ENCODE measurements at places on chromosomes 3 and 15.

DNA sequence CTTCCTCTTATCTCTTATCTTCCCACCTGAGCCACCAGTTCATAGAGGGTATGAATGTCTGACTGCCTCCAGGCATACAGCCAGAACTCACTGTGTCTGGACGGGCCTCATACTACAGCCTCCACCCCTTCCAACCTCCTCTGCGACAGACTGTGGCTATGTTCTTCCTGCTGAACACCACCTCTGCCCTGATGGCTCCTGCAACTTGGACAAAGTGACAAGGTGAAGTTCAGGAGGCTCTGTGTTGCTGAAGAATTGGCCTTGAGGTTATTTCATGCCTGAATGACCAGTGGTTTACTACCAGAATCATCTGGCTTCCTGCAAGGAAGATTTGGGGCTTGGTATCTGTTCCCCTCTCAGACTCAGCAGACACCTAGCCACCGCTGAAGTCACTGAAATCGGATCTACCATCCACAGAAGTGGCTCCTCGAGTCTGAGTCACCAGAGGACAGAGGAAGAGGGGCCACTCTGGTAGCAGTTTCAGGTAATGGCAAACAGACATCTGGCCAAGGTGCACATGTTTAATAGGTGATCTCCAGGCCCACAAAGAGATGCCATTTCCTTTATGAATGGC lies 14.2 kb upstream of the ULK3 start:
- no peak for DNase-seq

DNA sequence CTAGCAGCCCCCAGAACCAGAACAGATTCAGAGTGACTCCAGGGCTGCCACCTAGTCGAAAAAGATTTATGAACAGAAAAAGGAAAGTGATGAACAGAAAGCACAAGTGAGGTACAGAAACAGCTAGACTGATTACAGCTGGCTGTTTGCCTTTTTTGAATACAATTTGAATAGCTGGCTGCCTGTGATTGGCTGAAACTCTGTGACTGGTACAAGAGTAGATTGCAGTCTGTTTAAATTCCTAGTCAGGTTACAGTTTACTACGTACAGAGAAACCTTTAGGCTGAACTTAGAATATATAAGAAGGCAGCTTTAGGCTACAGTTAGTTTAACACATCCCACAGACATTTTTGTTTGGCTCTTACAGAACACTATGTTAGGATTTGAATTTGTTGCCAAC lies 10.0 kb downstream of the CCDC13 start:
- no peak for DNase-seq

GRCh38 chr15:98824595-98824994 lies 176.3 kb downstream of the IGF1R start:
- DNase-seq = no peak

- DNase-seq = no peak
These were observed 490.4 kb upstream of the PROK2 start for GRCh38 chr3:72275331-72275751.

DNA sequence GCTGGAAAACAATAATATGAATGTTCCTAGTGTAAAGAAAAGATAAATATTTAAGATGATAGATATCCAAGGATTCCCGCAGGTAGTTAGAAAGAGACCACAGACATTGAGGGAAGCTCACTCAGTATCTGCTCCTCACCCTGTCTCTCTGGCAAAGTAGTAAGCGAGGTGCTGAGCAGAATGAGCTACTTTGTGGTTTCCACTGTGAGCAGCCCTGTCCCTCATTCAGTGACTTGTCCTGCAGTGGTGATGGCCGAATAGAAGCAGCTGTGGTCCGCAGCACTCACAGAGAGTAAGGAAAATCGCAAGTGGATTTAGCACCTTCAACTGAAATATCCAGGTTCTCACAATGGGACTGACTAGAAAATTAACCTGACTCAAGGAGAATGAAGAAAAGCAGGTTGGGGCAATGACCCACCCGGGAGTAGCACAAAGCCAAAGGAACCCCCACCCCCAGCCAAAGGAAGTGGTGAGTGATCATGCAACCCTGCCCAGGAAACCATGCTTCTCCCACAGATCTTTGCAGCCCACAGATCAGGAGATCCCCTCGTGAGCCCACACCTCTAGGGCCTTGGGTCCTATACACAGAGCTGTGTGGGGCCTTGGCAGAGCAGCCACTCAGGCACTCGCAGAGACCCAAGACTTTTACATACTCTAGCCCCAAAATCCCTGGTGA lies 21.8 kb upstream of the SLC25A38 start:
- no peak for DNase-seq

DNA sequence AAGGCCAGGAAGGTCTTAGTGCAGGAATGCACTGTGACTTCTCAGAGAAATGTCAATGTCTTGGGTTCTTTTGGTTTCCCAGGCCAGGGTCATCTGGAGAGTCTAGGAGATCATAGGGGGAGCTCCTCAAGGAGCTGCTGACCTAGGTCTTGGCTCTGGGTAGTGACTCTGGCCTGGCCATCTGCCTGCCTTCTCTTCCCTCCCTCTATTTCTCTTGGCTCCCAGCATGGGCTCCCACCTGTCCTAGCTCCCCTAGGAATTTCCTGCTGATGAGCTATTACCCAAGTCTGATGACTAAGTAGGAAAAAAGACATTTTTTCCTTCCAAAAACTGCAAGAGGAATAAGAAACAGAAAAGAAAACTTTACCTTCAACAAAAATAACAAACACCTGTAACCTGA lies 57.4 kb downstream of the BSN start:
- DNase-seq = no peak

- DNase-seq = no peak
These were observed 84.7 kb upstream of the LRRN1 start for GRCh38 chr3:3714572-3714971.

- no peak for DNase-seq
These were observed 62.9 kb upstream of the NR2E3 start for GRCh38 chr15:71747128-71748083.

- peak; percentile 88 for DNase-seq
These were observed 1.4 kb downstream of the ST6GAL1 start for GRCh38 chr3:186931532-186932280.

DNA sequence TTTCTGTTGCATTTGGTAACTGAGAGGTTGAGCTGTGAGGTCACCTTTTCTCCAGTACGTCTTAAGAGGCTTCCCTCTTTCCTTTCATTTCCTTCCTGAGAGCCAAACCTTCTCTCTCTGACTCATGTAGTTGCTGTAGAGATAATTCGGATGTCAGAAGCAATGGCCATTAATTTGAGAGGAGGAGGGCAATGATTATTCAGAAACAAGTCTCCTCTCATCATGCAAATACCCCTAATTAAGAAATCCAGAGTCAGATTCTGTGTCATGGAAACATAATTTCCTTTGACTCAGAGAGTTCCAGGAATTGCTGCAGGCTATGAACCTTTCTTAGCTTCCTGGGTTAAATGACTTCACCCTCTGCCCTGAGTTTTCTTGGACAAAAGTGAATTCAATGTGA lies 59.0 kb upstream of the GSK3B start:
- no peak for DNase-seq

DNA sequence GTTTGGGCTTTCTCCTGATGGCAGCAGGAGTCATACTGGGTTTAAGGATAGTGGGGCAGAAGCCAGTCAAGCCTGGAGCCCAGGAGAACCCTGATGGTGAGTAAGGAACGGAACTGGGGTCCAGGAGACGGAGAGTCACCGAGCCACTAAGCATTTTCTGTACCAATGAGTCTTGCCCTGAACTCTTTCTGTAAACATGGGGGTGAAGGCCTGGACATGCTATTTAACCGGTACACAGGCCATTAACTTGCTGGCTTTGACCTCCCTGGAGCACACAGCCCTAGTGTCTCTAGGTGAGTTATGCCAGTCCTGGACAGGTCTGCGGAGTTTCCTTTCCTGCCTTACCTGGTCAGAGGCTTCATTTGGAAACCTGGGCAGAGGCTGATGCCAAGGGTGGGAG lies 3.9 kb downstream of the SLC6A6 start:
- DNase-seq = no peak

- no peak for DNase-seq
These were observed 344 bp downstream of the LINS1 start for GRCh38 chr15:100601617-100602063.

DNA sequence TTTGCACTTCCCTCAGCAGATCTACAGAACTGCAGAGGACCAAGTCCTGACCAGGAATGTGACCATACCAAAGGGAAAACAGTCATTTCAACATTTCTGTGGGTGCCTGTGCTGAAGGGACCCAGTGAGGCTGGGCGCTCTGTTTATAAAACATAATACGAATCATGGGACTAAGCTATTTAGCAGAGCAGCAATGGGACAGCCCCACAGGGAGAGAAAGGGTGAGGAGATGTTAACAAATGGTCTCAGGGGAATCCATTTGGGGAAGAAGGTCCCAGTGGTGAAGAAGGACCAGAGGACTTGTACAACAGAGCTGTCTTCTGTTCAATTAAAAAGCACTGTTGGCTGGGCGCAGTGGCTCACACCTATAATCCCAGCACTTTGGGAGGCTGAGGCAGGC lies 1025.4 kb downstream of the FHIT start:
- DNase-seq = no peak

DNA sequence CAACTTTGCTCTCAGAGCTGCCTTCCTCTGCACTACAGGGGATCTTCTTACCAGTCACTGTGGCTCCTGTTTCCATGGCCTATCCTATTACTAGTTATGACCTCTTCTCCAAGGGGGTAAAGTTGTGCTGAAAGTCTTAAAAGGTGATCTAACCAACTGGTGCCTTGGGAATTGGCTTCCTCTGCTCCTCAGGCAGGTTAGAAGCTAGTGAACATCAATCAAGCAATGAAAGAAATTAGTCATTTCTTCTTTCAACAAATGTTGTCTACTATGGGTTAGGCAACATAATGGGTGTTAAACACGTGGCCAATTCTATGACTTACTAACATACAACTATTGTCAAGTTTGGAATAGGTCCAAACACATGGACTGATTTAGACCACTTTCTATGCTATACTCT lies 571.4 kb upstream of the NAALADL2 start:
- DNase-seq = no peak

GRCh38 chr3:188243124-188243795 lies 89.3 kb downstream of the LPP start:
- no peak for DNase-seq

DNA sequence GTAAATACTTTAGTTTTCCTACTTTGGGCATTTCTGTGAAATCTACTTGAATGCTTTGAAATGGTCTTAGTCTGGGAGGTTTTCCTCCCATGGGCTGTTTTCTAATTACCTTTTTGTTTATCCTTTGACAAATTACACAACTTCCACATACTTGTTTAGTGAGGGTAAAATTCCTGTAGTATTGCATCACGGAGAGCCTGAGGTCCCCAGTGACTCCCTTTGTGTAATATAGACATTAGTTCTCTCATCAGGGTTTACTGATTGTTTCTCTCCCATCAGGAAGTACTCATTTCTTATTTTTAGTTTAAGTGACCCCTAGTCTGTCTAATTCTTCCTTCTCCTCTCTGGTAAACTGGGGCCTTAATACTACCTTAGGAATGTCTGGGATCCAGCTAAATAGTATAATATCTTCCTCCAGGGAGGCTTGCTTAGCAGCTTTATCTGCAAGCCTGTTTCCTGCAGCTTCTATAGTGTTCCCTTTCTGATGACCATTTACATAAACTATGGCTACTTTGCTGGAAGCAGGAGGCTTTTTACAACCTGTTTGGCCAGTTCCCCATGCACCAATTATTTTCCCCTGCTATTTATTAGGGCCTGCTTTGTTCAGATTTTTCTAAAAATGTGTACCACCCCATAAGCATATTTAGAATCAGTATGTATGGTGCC lies 87.2 kb upstream of the XCR1 start:
- no peak for DNase-seq

GRCh38 chr3:87780811-87781210 lies 278.0 kb downstream of the CGGBP1 start:
- DNase-seq = no peak

GRCh38 chr15:43095243-43095642 lies 10.6 kb downstream of the UBR1 start:
- DNase-seq = no peak

DNA sequence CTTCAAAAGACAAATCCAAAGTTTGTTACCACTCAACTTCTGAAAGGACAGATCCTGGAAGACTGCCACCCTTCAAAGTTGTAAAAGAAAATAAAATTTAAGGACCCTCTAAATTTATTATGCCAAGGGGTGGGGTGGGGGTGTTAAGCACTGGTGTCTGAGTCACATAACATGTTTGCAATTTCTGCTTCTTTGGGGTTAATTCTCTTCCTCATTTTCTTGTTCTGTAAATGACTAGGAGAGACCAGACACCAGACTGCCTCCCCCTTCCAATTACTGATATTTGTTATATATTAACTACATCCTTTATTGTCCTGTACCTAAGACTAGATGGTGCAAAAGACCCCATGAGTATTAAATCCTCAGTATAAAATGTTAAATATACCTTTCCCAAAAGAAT lies 242.8 kb downstream of the ZNF385D start:
- no peak for DNase-seq

GRCh38 chr15:40044717-40045571 lies 6.0 kb upstream of the SRP14 start:
- peak; percentile 93 for DNase-seq

GRCh38 chr15:35246451-35246850 lies 161.4 kb upstream of the NANOGP8 start:
- no peak for DNase-seq

GRCh38 chr3:105067361-105067760 lies 299.3 kb upstream of the ALCAM start:
- DNase-seq = no peak

- DNase-seq = peak; percentile 53
These were observed 196.5 kb downstream of the UBE3A start for GRCh38 chr15:25242166-25242879.

GRCh38 chr3:127784283-127784682 lies 38.0 kb downstream of the MGLL start:
- no peak for DNase-seq

DNA sequence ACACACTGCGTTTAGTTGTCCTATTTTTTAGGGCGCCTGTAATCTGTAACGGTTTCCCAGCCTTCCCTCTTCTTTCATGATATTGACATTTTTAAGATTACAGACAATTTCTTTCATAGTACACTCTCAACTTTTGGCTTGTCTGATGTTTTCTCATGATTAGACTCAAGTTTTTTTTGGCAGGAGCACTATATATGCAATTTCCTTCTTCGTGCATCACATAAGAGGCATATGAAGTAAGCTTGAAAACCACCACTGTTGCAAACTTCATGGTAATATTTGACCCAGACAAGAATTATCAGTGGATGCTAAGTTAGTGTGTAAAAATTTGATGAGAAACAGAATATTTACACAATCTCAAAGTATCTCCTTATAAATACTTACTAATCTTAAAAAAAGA lies 119.2 kb upstream of the CMC1 start:
- no peak for DNase-seq

- DNase-seq = no peak
These were observed 226.8 kb downstream of the PLCL2 start for GRCh38 chr3:17111586-17111985.

Data from cardiac septum (tissue), 1 donor.